Calu3 (cell line): ENCODE measurements at places on chromosomes 2 and 18.

GRCh38 chr2:38712871-38713270 is 38.3 kb downstream of the SRSF7 start:
- no peak for DNase-seq

DNA sequence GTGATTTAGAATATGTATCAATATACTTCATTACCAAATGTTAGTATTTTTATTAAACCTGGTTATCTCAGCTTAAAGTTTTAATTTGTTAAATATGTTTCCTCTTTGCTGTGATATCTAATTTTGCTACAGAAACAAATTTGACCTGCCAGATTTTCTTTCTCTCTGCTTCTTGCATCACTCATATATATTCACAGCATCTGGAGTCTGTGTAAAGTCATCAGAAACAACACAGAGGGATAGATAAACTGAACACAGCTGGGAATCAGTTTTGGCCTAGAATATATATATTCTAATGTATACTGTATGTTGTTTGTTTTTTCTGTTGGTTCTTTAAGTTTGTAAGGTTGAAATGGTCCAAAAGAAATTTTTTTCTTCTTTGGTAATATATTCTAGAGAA is 8.5 kb downstream of the PSMD14 start:
- no peak for DNase-seq

DNA sequence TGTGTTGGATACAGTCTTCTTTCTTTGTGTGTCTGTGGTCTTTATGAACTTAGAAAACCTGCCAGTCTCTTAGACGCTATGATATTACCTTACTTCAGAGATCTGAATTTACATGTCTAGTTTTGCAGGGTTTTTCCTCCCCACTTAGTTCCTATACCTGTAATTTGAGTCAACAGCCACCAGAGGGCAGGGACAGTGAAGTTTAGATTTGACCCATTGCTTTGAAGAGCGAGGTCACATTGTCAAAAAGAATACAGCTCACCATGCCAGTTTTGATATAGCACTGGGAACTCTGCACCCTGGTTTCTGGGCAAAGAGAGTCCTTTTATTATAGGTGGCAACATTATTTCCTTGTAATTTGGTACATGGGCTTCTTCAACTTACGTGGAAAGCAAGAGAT is 102.3 kb downstream of the MAPK4 start:
- DNase-seq, result no peak

- DNase-seq, result no peak
Observed at GRCh38 chr18:42936289-42936688, 179.2 kb downstream of the RIT2 start.

- DNase-seq, result no peak
Observed at GRCh38 chr2:39922679-39923405, 143.8 kb upstream of the THUMPD2 start.

DNA sequence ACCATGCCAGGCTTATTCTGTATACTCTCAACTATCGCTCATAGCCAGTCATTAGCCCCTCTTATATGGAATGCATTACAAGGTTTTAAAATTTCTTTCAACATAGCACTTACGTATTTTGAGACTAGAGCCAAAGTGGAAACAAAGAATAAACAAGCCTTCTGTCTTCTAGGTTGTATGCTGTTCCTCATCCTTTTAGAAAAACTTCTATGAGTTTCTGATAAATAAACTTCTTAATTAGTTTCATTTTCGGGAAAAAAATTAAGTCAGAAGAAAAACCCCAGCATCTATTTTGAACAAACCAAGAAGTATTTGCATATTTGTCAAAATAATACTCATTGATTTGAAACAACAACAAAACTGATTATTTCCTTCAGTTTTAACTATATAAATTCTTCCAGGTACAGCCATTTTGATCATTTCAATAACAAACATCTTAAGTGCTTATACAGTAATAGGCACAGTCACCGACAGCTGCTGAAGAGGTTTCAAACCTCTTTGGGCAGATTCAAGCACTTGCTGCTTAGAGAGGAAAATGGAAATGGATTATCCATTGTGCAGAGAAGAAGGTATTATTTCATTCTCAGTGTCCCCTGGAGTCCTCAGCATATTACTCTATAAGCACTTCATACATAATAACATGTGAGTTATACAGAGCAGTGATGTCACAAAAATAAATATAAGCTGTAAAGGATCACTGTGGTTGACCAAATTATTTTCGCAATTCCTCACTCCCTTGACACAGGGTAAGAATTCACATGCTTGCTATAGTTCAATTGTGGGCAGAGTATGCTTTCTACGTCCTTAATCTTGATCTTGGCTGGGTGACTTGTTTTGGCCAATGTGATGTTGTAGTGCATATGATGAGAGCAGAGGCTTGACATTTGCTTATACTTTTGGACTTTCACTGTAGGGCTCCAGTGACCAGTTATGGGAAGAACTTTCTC is 833.8 kb downstream of the TRIB2 start:
- DNase-seq, result no peak

- no peak for DNase-seq
Observed at GRCh38 chr2:138994502-138994901, 214.3 kb upstream of the NXPH2 start.

GRCh38 chr2:181457741-181458425 is 697 bp downstream of the ITGA4 start:
- no peak for DNase-seq

DNA sequence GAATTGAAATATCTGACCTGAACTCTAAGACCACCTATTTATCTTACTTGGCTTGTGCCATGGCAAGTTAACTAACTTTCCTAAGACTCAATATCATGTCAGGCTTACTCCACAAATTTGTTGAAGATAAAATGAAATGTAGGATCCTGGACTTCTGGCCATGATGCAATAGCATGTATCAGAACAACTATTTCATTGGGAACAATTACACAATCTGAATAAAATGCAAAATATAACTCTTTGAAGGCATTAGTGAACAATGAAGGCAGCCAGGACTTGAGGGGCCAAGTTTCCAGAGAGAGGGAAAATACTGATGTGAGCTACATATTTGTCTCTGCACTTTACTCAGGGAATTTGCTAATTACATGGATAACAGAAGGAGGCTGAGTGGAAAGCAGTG is 476.5 kb upstream of the ACVR2A start:
- DNase-seq, result no peak

DNA sequence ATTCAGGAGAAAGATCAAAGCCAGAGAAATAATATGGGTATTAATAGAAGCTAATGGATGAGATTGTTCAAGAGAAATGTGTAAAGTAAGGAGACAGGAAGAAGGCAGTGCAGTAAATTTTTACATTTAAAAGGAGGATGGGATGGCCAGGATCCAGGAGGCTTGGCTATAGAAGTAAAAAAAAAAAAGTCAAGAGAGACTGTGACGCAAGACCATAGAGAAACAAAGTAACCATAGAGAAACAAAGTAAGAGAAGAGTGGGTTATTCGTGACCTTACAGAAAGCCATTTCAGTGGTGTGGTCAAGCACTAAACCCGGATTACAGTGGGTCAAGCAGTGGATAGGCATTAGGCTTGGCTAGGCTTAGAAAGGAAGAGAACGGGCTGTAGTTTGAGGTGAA is 10.5 kb upstream of the FAM171B start:
- DNase-seq, result no peak

DNA sequence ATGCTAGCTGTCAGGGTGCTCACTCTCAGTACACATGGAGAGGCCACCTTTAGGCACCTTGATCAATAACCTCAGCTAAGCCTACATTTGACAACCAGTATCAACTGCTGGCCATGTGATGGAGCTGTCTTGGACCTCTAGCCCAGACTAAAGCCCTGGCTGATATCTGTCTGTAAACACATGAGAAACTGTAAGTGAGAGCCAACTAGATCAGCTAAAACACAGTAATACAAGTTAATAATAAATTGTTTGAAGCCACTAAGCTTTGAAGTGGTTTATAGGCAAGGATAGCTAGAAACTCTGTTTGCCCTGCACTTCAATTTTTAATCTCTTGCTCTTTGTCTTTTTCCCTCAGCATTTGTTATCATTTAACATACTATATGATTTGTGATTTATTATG is 407.1 kb downstream of the SPAG16 start:
- no peak for DNase-seq

DNA sequence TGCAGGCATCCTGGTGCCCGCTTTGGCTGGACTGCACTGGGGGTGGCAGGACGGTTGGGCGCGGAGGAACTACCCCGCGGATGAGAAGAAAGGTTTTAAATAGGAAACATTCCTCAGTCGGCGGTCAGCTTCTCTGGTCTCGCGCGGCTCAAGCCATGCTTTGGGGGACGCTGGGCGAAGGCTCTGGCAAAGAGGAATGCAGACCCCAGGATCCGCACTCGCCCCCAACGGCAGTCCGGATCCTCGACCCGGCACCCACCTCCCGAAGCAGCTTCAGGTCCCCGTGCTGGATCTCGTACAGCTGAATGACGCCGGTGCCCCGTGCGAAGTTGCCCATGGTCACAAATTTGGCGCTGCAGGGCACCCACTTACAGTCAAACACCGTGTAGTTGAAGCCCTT is 686 bp upstream of the PNO1 start:
- no peak for DNase-seq

- DNase-seq, result no peak
Observed at GRCh38 chr2:200418399-200418798, 91.5 kb downstream of the KCTD18 start.

GRCh38 chr2:175414882-175415487 is 233.5 kb upstream of the ATP5MC3 start:
- peak; percentile 78 for DNase-seq

DNA sequence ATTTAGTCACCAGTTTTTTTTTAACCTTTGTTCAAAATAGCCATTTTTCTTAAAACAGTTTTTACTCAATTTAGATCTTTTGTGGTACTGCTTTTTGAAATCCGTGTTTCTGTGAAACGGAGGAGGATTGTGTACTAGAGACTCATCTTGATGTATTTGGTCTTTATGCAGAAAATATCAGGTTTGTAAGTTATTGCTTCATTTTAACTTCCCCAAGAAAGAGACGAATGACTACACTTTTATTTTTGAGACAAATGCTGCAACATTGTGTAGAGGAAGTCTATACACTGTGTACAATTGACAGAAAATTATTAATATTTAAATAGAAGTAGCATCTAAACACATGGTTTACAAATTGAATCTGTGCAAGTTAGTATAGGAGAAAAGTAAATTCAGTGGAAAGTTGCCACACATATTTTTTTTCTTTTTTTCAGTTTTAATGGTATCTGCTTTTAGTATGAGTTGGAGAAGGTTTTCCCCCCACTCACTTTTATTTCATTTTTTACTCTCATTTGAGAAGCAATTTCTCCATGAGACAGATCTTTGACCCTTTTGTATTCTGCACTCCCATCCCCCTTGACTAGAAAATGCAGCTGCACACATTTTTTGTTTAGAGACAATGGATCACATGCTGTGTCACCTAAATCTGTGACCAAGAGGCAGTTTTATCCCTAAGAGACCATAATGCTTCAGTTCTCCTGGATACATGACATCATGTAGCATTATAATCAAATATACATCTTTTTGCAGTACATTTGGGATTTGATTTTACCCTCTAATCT is 200.8 kb upstream of the STON1 start:
- DNase-seq, result no peak

- DNase-seq, result peak; percentile 94
Observed at GRCh38 chr2:152200565-152201465, 25.3 kb upstream of the STAM2 start.

- DNase-seq, result no peak
Observed at GRCh38 chr18:59655676-59656075, 41.5 kb downstream of the CCBE1 start.

- DNase-seq, result no peak
Observed at GRCh38 chr2:36500072-36500471, 97.9 kb downstream of the FEZ2 start.

GRCh38 chr2:221380686-221381085 is 191.4 kb downstream of the EPHA4 start:
- no peak for DNase-seq

DNA sequence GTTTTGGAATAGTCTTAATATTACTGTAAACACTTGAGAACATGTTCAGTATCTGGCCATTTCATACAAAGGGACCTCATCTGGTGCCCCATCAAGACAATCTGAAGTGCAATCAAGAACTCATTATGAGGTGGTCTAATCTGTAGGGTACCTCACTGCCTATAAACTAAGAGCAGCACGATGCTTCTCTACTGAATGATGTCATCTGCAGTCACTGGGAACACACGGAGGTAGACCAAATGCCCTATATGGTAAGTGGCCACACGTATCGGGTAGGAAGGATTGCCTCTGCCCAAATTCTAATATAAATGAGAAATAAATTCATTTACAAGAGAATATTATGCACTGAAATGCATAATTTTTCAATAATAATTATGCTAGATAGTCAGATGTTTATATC is 90.4 kb downstream of the SLC8A1 start:
- no peak for DNase-seq

DNA sequence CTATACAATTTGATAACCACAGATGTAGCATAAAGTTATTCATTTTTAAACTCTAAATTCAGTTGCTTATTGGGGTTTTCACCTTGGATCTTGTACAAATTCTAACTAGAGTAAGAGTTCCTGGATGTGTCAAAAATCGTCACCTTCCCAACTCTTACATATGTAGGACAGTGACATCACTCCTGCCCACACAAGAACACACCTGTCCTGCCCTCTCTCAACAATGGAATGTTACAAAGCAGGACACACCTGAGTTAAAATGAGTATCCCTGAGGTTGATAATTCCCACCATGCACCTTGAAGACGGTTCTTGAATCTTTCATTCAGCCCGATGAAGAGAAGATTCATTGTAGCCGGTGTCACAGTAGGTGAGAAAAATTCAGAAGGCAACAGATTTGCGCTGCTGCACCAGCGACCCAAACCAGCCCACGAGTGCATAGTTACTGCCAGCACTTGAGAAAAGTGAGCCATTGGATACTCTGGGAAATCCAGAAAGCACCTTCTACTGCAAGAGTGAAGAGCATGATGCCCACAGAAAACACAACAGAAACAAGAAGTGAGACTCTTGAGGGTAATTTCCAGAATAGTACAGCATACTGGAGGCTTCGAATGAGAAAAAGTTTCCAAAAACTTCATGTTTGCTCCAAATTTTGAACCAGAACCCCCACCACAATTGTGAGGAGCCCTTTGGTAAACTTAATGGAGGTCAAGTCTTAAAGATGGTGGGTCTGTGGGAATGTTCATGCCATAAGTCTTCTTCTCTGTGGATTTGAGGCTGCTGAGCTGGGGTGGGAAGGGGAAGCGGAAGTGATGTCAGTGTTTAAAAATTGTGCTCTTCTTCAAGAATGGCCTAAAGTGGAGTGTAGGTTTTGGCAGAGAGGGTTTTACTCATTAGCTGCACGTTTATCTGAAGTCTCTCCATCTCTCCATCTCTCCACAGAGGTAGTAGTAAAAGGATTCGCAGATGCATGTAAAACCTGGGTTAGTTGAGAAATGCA is 34.7 kb upstream of the ADAM23 start:
- DNase-seq, result no peak

DNA sequence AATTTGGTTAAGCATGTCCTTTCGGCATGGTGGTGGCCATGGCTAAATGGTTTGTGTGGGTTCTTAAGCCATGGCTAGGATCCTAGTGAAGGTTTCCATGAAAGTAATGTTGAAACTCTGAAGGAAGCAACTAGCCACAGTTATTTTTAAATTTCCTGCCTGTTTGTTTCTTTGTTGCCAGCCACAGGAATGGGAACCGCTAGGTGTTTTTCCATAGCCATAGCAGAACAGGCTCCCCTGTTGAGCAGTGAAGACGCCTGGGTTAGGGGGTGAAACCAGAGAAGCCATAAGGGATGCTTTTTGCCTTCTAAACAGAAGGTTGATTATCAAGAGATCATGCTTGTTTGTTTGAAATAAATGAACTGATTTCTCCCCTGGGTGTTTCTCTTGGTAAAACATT is 60.1 kb upstream of the CHMP1B start:
- no peak for DNase-seq
